ENCODE measurements at places on chromosomes 12 and 14.

DNA sequence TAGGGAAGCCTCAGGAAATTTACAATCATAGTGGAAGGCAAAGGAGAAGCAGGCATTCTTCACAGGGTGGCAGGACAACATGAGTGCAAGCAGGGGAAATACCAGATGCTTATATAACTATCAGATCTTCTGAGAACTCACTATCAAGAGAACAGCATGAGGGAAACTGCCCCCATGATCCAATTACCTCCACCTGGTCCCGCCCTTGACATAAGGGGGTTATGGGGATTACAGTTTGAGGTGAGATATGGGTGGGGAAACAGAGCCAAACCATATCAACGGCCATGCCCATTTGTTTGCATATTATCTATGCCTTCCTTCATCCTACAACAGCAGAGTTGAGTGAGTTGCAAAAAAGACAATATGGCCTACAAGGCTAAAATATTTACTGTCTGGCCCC lies 140.2 kb upstream of the CCDC196 start:
- DNase-seq: no peak

DNA sequence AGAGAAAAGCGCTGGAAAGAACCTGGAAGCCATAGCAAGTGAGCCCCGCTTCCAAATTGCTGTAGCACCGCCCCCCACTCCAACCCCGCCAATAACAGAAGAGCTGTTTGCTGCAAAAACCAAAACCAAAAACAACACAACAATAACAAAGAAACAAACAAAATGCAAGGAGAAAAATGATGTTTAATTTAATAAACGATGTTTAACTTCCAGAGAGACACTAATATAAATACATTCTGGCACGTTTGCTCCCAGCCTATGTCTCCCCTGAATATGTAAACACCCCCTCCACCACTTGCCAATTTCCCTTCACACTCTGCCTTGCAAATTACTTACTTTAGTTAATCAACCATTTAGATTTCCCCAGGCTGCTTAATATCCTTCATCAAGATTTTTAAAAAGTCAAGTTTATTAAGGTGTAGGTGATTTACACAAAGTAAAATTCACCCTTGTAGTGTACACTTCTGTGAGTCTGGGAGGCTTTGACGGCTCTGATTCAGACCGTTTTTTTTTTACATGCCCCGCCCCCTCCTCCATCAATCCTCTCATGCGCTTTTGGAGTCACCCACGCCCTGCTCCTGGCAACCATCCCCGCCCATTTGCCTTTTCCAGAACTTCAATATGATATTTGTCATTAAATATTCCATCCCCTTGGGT lies 482 bp upstream of the IFI27L2 start:
- peak; percentile 75 for DNase-seq

GRCh38 chr14:71290960-71291466 lies 383.8 kb downstream of the PCNX1 start:
- peak; percentile 80 for DNase-seq

DNA sequence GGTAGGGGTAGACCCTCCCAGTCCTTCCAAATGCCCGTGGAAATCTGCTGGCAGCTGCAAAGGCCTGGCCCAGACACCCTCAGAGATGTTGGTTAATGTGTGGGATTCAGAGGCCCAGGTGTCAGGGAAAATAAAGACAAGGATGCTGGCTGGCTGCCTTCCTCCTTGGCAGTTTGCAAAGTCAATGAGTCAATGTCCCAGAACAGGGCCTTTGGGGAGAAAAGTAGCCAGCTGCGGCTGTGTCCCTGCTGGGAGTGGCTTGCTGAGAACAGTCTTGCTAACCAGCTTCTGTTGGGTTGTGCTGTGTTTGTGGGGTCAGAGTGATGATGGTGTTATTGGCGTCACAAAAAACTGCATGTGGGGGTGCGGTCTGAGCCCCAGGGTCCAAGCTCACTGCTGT lies 29.2 kb downstream of the GLRX5 start:
- peak; percentile 72 for DNase-seq

- no peak for DNase-seq
Measured at GRCh38 chr14:100607611-100607956, 20.4 kb upstream of the BEGAIN start.

DNA sequence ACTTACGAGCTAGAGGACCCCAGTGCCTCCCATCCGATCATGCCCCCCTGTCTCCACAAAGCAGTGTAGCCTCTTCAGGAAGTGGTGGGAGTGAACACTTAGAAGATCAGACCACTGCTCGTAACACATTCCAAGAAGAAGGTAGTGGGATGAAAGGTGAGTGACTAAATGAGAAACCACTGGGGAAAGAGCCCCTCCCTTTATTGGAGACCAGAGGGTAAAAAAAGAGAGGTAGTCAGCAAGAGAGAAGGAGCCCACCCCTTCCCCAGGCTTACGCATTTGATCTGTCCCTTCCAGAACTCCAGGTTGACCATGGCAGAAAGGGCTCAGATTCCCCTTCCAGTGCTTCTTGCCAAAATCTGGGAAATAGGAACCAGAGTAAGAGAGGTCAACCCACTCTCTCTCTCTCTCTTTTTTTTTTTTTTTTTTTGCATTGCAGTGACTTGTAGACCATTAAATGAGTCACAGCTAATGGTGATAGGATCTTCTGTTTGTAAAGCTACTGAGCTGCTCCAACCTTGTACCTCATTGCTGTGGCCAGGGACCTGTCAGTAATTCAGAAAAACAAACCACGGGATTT lies 165.4 kb downstream of the GCH1 start:
- DNase-seq: peak; percentile 77

- no peak for DNase-seq
Measured at GRCh38 chr12:128079-128478, 61.5 kb downstream of the IQSEC3 start.

- DNase-seq: no peak
Measured at GRCh38 chr12:12230275-12230674, 36.6 kb downstream of the LRP6 start.

DNA sequence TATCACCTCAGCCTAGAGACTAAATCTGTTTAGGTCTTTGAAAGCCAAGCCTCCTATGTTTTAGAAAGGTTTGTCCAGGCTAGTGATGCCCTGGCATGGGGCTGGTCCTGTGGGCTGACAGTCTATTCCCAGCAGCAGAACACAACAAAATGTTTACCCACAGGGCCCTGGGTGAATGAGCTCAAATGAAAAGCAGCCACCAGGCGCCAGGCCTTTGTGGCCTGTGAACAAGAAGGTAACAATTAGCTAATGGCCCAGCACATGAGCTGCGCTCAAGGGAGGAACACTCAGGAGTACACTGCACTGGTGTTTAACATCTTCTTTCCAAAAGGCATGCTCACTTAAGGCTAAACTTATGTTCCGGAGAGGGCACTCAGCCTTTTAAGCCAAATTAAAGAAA lies 202.2 kb downstream of the MON2 start:
- DNase-seq: no peak

DNA sequence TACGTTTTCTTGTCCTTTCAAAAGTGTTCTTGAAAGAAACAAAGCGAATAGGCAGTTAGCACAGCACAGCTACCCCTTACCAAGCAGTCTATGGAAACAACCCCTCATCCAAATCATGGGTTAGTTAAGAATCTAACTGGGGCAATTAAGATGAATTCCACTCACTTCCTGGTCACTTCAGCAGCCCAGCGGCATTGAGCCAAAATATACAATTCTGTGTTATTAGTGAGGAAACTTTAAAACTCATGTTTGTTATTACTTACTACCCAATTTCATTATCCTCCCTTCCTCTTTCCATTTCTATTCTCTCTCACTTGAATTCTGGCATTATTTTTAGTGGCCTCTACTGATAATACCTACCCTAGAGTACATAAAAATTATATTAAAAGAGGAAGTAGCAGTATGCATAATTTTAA lies 121.4 kb downstream of the PPHLN1 start:
- DNase-seq: no peak

GRCh38 chr14:41604721-41605531 lies 1.8 kb upstream of the LRFN5 start:
- DNase-seq: peak; percentile 83

GRCh38 chr14:35416108-35416750 lies 11.7 kb upstream of the NFKBIA start:
- DNase-seq: no peak

DNA sequence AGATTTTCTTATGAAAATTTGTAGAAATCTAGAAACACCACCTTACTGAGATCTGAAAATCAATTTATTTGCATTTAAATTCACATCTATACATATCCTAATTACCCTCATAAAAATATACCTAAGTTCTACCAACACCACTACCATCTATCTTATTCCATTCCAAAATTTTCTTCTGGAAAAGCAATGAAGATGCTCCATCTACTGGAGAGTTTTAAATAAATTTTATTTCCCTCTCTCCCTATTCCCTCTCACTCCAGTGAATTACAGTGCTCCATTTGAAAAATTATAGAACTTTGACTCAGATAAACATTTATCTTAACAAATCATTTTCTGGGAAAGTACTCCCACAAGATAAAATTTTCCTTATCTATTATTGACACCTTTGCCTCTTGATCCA lies 2.3 kb upstream of the C14orf39 start:
- DNase-seq: no peak

- DNase-seq: peak; percentile 50
Measured at GRCh38 chr14:72528059-72528862, 365.6 kb downstream of the DPF3 start.

DNA sequence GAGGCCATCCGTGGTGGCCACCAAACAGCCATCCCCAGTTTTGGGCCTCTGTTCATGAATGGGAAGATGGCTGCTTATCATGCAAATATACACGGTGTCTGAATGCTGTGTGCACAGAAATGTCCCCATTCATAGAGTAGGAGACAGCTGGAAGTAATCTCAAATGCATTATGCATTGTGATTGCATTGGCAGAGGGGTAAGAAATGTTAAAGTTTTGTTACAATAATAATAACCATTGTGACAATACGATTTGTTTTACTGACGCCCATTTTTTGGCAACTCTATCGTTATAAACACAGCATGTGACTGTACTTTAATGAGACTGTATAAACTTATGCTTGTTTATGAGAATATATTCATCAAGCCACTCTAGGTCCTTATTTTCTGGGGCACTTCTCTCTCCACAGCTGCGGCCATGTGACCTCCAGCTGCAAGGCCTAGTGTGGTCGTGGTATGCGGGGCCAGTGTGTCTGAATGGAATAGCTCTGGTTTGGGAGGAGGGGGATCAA lies 474.3 kb downstream of the VRK1 start:
- no peak for DNase-seq

DNA sequence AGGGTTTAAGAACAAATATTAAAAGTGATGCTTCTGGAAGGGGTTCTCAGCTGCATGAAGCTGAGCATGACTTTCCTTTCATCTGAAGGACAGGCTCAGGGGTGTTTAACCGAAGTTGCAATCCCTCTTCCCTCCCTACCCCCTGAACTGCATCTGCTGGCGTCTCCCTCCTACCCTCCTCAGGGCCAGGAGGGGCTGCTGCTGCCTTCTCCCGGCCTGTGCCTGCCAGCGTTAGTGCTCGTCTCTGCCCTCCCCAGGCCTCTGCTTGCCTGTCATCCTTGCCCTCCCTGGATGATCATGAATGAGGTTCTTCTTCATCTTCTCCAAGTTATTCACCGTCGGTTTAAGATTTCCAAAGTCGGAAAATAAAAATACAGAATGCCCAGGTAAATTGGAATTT lies 12.2 kb downstream of the SMOC1 start:
- no peak for DNase-seq

GRCh38 chr14:99123208-99123870 lies 148.7 kb downstream of the BCL11B start:
- DNase-seq: no peak

DNA sequence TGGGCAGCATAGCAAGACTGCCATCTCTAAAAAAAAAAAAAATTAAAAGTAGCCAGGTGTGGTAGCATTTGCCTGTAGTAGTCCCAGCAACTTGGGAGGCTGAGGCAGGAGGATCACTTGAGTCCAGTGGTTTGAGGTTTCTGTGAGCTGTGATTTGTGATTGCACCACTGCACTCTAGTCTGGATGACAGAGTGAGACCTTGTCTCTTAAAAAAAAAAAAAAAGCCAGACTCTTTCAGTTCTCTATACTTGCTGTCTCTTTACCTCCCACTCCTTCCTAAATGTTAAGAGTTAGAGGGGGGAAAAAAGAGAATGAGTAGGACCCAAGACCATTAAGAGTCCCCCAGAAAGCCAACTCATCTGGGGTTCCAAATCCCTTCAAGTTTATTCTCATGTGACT lies 17.8 kb downstream of the EIF2S1 start:
- no peak for DNase-seq

DNA sequence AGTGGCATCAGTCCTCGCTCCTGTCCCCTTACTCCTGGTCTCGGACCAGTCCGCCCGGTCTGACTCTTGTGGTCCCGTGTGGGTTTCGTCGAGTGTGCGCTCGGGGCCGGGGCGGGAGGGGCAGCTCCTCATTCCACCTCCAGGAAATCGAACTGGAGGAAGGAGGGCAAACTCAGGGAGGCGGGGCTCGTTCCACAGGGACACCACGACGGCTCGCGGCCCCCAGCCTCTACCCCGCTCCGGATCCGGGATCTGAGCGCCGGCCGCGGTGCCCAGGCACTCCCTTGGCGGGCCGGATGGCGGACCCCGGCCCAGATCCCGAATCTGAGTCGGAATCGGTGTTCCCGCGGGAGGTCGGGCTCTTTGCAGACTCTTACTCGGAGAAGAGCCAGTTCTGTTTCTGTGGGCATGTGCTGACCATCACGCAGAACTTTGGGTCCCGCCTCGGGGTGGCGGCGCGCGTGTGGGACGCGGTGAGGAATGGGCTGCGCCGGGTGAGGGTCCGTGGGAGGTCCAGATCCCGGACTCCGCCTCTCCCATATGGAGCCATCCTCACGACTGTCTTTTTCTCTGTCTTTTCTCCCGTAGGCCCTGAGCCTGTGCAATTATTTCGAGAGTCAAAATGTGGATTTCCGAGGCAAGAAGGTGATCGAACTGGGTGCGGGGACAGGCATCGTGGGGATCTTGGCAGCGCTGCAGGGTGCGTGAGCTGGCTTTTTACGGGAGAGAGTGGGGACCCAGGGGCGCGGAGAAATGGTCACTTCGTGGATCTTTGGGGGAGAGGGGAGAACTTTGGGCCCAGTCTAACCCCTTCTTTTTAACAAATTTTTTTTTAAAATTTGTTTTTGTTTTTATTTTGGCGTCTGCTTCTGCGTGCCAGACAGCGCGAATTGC lies at the start of gene EEF1AKMT3:
TSS of gene EEF1AKMT3 (plus strand) at position 186 of the 894 bp plus-strand sequence. CDS start at position 297, 111 bp downstream.
- peak; percentile 47 for DNase-seq

Data from fibroblast of mammary gland (primary cell).